CMK (cell line): ENCODE measurements at places on chromosomes 7 and 10.

DNA sequence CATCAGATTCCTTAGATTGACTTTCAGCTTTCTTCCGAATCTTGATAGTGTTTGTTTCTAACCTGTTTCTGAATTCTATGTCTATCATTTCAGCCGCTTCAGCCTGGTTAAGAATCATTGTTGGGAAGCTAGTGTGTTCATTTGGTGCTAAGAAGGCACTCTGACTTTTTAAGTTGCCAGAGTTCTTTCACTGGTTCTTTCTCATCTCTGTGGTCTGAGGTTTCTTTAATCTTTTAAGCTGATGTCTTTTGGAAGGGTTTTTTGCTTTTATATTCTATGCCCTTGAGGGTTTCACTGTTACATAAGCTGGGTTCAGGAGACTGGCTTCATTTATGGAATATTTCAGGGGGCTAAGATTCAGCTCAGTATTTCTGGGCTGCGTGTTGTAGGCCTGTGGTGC, 104.5 kb upstream of the PRSS58 start:
- no peak for DNase-seq

DNA sequence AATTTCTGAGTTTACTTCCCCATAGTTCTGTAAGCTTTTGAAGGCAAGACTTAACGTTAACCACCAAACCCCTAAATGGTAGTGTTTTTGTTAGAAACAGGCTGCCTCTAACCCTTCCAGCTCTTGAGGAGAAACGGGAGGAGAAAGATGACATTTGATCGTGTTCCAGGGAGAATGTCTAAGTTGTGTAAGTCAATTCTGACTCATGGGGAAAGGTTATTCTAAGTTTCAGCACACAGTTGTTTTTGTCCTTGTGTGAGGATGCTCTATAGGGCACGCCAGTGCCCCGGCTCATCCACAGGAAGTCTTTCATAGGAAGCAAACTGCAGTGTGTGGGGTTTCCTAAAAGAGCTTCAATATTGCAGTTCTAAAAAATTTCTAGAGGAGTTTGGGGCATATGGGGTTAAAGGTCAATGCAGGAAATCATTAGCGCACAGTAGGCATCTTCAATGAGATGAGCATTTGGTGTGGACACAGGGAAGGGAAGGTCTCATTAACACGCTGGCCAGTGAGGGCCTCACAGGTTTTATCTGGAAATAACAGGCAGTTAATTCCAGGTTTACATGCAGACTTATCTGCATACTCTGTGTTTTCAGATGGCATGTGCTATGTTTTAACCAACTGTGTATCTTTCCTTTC, 638.2 kb upstream of the IGFBP3 start:
- DNase-seq: no peak

DNA sequence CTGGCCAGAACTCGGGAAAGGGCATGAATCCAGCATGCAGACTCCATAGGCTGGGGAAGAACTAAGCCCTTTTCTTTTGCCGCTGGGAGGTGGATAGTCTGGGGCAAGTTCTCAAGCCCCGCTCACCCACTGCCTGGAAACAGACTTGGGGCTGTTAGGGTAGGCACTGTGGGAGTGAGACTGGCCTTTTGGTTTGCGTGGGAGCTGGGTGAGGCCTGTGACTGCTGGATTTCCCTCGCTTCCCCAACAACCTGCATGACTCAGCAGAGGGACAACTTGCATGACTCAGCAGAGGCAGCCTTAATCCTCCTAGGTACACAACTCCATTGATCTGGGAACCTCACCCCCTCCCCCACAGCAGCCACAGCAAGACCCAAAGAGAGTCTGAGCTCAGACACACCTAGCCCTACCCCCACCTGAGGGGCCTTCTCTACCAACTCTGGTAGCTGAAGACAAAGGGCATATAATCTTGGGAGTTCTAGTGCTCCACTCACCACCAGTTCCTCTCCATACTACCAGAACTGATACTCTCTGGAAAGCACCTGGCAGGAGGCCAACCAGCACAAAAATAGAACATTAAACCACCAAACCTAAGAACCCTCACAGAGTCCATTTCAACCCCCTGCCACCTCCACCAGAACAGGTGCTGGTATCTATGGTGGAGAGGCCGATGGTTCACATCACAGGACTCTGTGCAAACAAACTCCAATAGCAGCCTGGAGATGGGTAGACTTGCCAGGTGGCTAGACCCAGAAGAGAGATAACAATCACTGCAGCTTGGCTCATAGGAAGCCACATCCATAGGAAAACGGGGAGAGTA, 81.4 kb upstream of the LAMB4 start:
- peak; percentile 27 for DNase-seq

GRCh38 chr10:131251146-131251541, 60.4 kb downstream of the TCERG1L start:
- no peak for DNase-seq

- no peak for DNase-seq
These were observed 20.1 kb downstream of the PILRA start for GRCh38 chr7:100393233-100393905.

DNA sequence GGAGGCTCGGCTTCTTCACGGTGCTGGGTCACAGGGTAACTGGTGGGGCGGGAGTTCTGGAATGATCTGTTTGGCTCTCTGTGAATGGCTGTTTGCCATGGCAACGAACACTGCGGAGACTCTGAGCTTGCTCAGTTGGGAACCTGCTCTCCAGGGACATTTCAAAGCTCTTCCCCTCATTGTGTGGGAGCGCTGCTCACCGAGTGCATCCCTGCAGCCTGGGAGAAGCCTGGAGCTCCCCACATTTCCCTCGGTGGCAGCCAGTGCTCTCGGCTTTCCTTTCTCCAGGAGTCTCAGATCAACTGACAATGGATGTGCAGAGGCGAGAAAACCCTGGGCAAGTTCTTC, 57.6 kb upstream of the CACUL1 start:
- DNase-seq: no peak

DNA sequence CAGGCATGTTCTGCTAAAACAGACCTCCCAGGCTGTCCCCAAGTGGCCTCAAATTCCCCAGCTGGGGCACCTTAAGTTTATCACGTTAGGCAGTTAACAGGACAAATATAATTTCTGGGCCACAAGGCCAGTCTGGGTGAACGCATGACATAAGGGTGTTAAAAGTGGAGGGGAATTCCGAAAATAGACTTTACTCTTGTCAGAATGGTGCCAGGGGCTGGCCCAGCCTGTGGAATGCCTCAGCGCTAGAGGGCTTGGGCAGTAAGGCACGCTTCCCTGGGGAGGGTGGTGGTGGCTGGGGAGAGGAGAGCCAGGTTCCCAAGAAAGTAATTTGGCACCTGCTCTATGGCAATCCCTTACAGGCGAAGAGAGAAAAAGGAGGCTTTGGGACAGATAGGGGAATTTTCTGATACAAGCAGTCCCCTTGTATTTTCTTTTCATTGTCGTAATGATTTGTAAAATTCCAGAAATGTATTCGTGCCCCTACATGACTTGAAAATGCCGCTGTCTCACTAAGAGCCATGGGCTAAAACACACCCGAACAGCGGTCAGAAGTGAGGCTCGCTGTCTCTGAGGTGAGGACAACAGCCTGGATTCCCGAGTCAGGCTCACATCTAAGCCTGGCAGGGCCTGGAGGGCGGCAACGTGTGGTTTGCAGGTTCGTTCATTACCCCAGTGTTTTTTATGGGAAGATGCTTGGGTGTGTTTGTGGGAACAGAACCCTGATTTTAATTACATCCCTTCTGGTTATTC, 463.2 kb upstream of the GALNT17 start:
- no peak for DNase-seq

- no peak for DNase-seq
These were observed 484.7 kb downstream of the PTPRN2 start for GRCh38 chr7:158102897-158103296.

- no peak for DNase-seq
These were observed 231.7 kb downstream of the USP6NL start for GRCh38 chr10:11379771-11380170.

DNA sequence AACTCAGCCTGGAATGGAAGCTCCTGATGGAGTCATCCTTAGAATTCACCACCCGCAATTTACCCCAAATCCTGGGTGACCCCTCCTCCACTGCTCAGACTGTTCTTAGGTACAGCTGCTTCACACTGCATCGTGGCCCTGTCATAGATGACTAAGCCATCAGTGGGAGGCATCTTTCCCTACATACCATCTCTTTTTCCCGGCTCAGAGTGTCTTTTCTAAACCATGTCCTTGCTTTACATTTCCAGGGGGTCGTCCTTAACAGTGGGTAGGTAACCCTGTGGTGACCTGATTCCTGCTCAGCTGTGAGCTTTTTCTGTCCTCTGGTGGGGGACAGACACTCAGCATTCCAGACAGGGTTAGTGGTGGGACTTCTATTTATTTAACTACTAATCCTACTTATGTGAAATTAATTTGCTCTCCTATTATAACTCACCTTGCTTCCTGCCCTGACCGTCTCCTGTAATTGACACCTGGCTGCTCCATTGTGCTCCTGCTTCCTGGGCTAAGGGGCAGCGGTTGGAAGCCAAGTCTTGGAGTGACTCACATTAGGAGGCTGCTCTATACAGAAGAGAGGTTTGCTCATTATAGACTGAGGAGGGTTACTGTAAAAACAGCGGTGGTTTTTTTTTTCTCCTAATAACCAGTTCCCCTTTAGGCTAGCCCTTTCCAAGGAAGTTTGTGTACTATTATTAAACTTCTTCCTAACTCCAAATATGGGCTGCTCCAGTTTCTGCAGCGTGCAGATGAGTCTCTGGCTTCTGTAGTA, 40.6 kb downstream of the PYROXD2 start:
- DNase-seq: no peak

DNA sequence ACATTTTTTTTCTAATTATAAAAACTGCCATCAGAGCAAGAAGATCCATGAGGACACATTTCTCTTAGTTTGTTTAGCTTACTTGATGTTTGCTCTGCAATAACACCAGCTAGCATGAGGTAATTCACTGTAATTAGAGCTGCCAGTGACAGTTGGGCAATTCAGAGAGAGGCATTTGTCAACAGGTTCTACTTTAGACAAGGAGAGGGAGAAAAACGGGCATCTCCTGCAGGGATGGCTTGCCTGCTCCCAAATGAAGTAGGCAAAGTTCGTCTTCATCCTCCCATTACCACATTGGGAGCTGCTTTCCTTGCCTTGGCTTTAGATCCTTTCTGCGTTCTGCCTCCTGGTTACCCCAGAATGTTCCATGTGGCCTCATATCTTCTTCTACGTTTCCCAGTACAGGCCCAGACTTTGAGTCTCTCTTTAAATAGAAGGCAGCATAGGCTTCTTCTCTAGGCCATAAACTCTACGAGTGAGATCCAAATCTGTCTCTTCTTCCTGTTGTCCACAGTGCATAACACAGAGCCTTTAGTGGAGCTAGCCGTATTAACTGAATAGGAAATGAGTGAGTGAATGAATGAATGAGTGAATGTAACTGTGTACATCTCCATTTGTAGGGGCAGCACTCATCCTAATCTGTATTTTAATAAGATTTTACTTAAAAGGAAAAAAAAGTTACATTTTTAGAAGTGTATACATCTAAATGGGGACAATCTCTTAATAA, 21.2 kb downstream of the ASB15 start:
- no peak for DNase-seq

DNA sequence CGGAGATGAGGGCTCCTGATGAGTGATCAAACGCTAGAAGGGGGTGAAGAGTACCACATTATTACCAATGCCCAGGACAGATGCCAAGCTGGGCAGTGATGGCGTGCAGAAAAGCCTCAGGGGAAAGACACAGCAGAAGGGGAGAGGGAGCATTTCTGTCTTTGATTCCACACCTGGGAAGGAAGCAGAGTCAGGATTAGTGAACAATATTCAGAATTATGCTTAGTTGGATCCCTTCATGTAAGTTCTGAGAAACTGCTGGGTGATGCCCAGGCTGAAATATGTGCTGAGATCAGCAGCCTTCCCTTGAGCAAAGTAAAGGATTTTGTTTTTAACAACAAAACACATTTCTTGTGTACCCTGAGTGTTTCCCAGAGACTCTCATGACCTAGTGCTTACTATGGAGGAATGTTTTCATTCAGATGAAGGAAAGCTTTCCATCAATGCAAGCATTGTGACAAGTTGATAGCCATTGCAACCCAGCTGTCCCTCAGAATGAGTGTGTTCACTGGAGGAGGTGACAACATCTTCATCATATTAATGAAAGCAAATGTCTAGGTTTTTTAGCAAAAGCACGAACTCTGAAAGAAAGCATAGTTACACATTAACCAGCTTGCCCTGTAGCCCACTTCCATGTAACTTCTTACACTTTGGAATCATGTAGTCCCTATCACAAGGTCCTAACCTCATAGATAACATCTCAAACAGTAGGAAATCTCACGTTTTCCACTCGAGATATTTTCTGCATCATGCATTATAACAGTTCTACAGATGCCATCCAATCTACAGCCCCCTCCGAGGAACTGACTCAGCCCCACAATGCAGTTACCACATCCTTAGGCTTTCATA, 23.8 kb upstream of the AKR1C1 start:
- DNase-seq: no peak

DNA sequence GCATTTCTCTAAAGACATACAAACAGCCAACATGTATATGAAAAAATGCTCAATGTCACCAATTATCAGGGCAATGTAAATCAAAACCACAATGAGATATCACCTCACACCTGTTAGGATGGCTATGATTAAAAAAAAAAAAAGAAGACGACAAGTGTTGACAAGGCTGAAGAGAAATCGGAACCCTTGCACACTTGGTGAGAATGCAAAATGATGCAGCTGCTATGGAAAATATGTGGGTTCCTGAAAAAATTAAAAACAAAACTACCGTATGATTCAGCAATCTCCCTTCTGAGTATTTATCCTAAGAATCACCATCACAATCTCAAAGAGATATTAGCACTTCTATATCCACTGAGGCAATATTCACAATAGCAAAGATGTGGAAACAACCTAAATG, 11.3 kb downstream of the LMBR1 start:
- DNase-seq: no peak

DNA sequence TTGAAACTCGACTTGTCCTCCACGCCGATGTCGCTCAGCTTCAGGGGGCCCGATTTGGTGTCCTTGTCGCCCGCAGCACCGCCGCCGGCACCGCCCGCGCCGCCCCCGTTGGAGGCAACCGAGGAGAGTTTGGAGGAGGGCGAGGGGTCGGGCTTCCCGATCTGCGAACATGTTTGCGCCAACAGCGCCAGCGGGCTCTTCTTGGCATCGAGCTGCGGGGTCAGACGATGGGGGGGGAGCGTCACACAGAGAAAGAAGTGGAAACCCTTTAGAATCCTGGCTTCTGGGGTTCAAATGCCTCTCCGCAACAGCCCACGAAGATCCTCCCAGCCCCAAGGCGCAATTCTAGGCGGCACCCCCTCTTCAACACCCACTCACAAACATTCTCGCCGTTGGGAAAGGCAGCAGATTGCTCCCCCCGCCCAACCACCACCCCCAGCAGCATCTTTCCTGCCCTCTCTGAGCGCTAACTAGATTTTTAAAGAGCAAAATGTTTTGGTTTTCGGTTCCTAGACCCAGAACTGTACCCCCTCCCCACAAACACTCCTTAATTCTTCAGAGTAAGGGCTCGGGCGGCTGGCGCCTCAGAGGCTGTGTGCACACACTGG, 1.3 kb downstream of the ZNF503 start:
- no peak for DNase-seq

DNA sequence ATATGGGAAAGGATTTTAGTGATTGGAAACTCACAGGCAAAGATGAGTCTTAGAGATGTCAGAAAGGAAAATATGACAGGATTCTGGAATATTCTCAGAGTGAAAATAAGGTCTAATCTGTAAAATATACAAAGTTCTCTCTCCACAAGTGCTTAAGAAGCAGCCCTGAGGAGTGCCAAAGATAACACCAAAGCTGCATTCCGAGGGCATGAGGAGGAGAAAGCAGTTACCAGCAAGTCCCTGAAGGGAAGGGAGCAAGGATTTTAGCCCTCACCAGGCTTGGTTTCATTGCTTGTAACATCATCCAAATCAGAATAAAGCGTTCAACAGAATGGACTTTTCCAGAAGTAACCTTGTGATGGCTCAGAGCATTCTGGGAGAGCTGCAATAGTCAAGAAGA, 31.4 kb upstream of the DLX6 start:
- DNase-seq: no peak

- no peak for DNase-seq
These were observed 221.6 kb downstream of the XPNPEP1 start for GRCh38 chr10:109701633-109702215.
